ENCODE measurements at places on chromosomes 3 and 15. TPM values are rescaled to one million over a fixed set of nuclear protein-coding genes. Genes with fewer than 3 reads are reported as not detected.

- no peaks in the 10 kb centered on the region for H3K4me1 ChIP-seq
- H3K36me3 ChIP-seq, result no peaks in the 10 kb centered on the region
- DNase-seq, result peak; percentile 60
- no peak overlapping the region for H3K27ac ChIP-seq
- H3K27me3 ChIP-seq, result peaks cover 2% of the 10 kb centered on the region
- no peak overlapping the region for H3K4me3 ChIP-seq
These were observed 50.6 kb downstream of the GMNC start for GRCh38 chr3:190811775-190812480.

- H3K4me3 ChIP-seq, result no peak overlapping the region
- H3K4me1 ChIP-seq, result no peaks in the 10 kb centered on the region
- no peak overlapping the region for H3K27ac ChIP-seq
- DNase-seq, result peak; percentile 34
- no peaks in the 10 kb centered on the region for H3K36me3 ChIP-seq
These were observed 65.9 kb downstream of the CACNA2D3 start for GRCh38 chr3:54188176-54188791.

- H3K36me3 ChIP-seq, result no peaks in the 10 kb centered on the region
- no peaks in the 10 kb centered on the region for H3K27me3 ChIP-seq
- no peak for DNase-seq
These were observed 88.4 kb downstream of the PLCH1 start for GRCh38 chr3:155656466-155656865.

PAQR5 gene
- 2.7 TPM for total RNA-seq

SKOR1 gene
- total RNA-seq, result not detected

GRCh38 chr15:69954666-69955065, 143.1 kb downstream of the TLE3 start:
- no peak overlapping the region for H3K27ac ChIP-seq
- DNase-seq, result no peak
- H3K36me3 ChIP-seq, result no peaks in the 10 kb centered on the region
- peaks cover 3% of the 10 kb centered on the region for H3K4me1 ChIP-seq

DNA sequence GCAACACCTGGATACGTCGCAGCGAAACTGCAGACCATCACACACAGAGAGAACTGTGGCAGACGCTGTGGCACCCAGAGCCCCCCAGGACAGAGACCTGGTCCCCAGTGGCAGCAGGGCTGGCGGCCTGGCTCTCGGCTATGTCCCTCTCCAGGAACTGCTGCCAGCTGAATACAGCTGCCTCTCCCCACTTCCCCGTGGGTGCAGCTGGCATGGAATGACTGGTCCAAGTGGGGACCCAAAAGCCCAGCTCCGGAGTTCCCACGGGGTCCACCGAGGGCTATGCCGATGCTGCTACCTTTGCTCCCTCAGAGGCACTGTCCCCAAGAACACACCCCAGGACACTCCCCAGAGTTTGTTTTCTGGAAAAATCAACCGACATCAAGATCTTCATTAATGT, 67.8 kb upstream of the GATA2 start:
- H3K4me1 ChIP-seq, result no peaks in the 10 kb centered on the region
- H3K36me3 ChIP-seq, result no peaks in the 10 kb centered on the region
- no peak for DNase-seq
- H3K4me3 ChIP-seq, result no peak overlapping the region
- peaks cover 54% of the 10 kb centered on the region for H3K27me3 ChIP-seq
- no peak overlapping the region for H3K27ac ChIP-seq

GOLGA6L7 gene
- not detected for total RNA-seq

DNA sequence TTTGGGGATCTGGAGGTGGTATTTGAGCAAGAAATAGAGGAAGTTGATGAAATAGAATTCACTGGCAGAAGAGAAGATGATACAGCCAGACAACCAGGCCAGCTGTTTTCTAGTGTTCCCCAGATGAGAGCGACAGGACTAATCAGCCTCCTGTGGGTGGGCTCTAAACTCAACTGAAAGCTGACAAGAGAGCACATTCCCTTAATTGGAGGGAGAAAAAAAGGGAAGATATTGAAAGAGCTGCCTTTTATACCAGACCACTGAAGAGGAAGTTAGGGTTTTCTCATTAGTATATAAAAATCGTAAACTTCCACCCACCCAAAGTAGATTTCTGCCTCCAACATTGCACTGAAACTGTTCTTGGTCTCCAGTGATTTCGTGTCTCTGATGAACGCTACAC, 6.5 kb upstream of the TM4SF19 start:
- H3K36me3 ChIP-seq, result peaks cover 11% of the 10 kb centered on the region
- no peaks in the 10 kb centered on the region for H3K27me3 ChIP-seq
- H3K4me3 ChIP-seq, result no peak overlapping the region

DNA sequence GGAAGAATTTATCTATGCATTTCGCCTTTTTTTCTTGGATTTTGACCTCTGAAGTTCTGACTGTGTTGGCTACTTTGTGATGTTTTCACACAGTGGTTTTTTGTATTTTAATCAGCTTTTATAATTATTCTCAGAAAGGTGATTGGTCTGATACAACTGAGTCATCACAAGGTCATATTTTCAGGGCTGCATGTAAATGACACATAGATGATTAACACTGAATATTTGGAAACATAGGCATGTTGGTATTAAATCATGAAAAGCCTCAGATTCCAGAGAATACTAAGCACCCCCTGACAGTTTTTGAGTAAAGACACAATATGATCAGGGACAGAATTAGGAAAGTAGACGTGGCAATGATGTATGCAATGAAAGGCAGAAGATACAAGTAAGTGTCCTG, 175.5 kb upstream of the SLCO3A1 start:
- no peak overlapping the region for H3K27ac ChIP-seq
- H3K27me3 ChIP-seq, result no peaks in the 10 kb centered on the region
- H3K36me3 ChIP-seq, result no peaks in the 10 kb centered on the region
- no peak overlapping the region for H3K4me3 ChIP-seq
